ENCODE measurements at places on chromosomes 2 and 18. TPM values are rescaled to one million over a fixed set of nuclear protein-coding genes. Genes with fewer than 3 reads are reported as not detected.

Gene EGR4
- total RNA-seq, result not detected

Gene RNMT
- 23.3 TPM for total RNA-seq

Gene ALPI
- not detected for total RNA-seq

Gene ACVR1C
- 0.07 TPM for total RNA-seq

Gene EPB41L3
- 0.63 TPM for total RNA-seq

Gene DCAF17
- total RNA-seq, result 17.1 TPM

Gene GCFC2
- 16.7 TPM for total RNA-seq

Gene LOXHD1
- total RNA-seq, result not detected

GRCh38 chr2:226411205-226411604, 388.4 kb downstream of the IRS1 start:
- DNase-seq, result no peak

- no peak for DNase-seq
These were observed 322.2 kb upstream of the HS6ST1 start for GRCh38 chr2:128640845-128641360.

DNA sequence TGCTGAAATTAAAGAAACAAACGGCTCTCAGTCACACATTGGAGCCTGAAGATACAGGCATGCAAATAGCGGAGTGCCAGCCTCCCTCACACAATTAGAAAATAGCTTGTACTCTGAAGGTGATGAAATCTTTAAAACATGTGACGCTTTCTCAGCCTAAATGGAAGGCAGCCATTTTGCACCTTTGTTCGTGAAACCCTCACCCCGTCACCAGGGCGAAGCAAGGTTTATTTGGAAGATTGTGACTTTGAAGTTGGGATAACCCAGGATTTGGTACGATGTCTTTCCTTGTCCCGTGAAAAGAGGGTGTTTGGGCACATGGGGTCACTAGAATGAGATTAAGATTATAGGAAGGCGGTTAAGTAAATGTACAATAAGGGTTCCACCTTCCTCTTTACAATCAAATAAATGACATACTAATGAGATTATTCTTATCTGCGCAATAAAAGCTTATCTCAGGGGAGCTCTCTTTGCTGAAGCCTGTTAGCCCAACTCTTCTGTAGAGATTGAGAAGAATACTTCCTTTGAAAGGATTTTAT, 4.2 kb downstream of the SH3BP4 start:
- no peak for DNase-seq

- DNase-seq, result peak; percentile 37
These were observed 28.6 kb downstream of the TGFA start for GRCh38 chr2:70525032-70525431.

- DNase-seq, result no peak
These were observed 42.3 kb upstream of the STAT1 start for GRCh38 chr2:191056228-191056627.

DNA sequence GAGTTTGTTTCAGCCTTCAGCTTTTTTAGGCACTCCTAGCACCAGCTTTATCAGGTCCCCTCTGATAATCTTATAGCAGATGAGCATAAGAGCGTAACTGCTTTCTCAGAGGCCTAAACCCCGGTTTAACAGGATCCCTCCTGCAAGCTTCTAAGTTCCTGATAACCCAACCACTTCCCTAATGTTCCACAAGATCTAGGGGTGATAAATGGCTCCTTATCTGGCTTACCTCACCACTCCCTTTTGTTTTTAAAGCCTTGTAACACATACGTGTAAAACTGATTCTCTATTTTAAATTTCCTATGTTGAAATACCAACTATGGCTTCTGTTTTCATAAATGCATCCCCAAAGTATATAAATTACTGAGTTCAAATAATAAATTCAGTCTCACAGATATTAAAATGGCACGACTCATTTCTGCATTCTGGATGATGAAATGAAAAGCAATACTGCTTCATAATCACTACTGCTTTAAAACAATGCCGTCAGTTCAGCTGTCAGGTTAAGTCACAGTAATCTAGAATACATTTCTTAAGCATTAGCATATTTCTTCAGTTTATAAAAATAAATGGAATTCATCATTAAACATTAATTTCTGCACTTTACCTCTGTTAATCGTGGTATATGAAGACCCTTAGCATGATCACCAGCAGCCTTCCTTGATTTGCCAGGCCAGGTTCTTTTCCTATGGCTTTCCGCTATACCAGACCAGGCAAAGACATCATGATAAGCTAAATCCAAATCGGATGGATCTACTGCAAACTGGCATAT, 126.3 kb downstream of the C2orf74 start:
- DNase-seq, result no peak

GRCh38 chr2:31071741-31072140, 66.5 kb downstream of the GALNT14 start:
- DNase-seq, result no peak

- no peak for DNase-seq
These were observed 50.6 kb downstream of the RAPH1 start for GRCh38 chr2:203484266-203485112.

DNA sequence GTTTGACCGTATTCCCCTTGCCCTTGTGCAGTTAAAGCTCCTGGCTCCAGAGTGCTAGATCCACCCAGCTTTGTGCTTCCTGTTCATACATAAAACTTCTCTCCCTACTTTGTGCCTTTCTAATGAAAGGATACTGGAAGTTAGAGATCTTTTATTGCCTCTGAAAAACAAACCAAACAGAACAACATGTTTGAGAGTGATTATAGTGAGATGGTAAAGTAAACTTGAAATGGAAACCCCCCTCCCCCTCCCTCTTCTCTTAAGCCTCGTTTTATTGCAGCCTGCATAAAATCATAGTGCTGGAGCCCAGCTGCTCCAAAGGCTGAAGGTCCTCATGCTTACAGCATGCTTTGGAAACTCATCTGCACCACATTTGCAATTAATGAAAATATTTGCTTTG, 125.1 kb downstream of the TANC1 start:
- no peak for DNase-seq

DNA sequence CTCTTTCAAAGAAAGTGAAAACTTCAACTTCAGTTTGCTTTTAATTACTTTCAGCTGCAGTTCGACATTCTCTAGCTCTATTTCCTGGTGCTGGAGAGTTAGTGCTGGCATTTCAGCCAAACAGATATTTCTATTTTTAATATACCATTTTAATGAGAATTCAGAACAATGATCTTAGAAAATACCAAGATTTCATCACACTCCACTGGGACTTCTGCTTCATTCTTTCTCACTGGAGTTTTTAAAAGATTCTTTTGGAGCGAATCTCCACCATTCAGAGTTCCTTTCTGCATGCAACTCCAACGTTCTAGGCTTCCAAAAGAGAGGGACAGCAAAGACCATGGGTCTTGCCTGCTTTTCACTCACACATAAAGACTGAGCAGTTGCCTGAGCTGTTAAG, 94.2 kb downstream of the CABLES1 start:
- no peak for DNase-seq

- DNase-seq, result no peak
These were observed 24.6 kb downstream of the FECH start for GRCh38 chr18:57561728-57562423.

DNA sequence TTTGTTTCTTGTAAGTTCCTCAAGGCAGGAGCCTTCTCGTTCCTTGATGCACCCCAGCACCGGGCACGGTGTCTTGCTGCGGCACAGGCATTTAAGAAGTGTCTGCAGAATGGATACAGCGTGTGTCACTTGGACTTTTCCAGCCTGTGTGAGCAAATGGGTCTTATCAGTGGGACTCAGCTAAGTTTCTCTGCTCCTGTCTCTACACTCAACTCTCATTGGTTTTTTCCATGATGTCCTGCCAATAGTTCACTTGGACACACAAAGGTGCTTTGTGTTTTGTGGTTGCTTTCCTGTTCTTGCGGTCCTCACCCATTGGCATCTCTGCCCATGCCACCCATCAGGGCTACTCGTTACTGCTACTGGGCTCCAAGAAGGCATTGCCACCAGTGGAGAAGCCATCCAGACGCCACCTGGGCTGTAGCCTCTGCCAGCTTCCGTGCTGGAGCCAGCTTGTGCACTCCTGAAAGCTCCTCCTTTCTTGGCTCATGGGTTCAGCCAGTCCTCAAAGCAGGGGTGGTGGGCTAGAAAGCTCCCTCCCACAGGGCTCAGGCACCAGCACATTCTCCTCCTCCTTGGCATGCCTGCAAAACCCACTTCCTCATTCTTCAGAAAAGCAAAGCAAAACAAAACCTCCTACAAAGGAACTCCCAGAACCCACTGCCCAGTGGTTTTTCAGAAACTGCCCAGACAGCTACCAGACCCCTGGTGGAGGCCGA, 41.4 kb downstream of the IL1R2 start:
- DNase-seq, result no peak

DNA sequence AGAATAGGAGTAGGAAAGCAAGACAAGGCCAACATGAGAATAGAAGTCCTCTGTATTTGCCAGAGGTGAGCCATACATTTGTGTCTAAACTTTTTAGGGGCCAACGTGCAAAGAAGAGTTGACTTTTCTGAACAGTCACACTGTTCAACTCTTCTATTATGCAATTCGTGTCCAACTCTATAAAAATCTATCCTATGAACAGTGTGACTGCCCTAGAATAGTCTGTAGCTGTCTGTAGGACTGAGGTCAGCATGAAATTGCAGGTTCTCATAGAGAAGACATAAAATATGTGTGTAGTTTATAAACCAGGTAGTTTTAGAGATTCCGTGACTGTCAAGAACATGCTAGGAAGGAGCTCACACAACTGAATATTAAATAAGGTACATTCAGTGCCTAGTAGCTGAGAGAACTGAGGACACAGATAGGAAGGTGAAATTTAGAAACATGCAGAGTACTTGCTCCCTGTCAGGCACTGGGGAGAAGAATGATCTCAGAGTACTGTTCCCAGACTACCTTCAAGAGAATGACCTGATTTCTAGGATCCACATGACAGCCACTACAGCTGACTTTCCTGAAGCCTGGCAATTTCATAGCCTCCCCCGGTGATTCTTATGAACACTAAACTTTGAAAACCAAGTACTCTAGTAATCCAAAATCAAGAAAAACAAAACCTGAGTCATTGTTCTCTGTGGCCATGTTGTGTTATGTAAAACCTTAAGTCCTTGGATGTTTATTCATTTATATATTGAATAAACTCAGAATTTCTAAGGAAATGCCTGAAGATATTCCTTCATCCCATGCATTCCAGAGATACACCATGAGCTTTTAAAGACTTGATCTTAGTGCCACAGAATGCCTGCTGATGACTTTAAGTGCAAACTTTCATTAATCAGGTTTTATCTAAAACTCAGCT, 201.5 kb upstream of the BOD1L2 start:
- no peak for DNase-seq

- no peak for DNase-seq
These were observed 130.2 kb upstream of the NXPH2 start for GRCh38 chr2:138910427-138910826.

DNA sequence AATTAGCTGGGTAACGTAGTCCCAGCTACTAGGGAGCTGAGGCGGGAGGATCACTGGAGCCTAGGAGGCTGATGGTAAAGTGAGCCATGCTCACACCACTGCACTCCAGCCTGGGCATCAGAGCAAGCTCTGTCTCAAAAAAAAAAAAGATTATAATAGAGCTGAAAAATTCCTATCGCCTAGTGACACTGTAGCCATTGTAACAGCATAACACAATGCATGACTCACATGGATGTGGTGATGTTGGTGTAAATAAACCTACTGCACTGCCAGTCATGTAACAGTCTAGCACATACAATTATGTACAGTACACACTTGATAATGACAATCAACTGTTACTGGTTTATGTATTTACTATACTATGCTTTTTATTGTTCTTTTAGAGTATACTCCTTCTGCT, 39.6 kb downstream of the MGAT4A start:
- DNase-seq, result peak; percentile 12

- no peak for DNase-seq
These were observed 67.5 kb upstream of the BZW1 start for GRCh38 chr2:200744201-200744602.

DNA sequence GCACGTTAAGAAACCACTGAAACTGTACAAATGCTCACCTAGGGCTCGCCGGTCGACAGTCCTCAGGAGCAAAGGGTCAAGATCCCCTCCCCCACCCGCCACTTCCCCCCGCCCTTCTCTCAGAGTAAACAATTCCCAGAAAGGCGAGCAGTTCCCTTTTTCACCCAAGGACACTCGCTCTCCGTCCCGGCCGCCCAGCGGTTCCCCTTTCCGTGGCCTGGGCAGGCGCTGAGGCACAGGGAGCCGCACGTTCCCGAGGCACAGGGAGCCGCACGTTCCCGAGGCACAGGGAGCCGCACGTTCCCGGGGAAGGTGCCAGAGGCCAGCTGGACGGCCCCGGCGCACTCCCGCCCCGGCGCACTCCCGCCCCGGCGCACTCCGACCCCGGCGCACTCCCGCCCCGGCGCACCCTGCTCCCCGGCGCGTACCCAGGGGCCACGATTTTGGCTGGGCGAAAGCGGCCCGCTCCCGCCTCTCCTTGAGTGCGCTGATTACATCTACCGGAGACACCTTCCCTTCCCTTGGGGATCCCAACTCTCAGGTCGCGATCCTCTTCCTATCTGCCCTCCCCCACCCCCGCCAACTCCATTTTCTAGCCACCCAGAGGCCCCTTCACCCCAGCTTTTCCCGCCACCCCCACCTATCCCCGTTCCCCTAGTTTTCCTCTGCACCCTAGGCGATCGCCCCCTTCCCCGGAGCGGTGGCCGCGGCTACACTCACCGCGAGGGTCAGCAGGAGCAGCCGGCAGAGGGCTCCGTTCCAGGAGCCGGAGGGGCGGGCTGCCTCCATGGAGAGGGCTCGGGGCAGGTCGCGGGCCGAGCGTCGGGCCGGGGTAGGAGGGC, 817 bp downstream of the DSC2 start:
- peak; percentile 31 for DNase-seq

DNA sequence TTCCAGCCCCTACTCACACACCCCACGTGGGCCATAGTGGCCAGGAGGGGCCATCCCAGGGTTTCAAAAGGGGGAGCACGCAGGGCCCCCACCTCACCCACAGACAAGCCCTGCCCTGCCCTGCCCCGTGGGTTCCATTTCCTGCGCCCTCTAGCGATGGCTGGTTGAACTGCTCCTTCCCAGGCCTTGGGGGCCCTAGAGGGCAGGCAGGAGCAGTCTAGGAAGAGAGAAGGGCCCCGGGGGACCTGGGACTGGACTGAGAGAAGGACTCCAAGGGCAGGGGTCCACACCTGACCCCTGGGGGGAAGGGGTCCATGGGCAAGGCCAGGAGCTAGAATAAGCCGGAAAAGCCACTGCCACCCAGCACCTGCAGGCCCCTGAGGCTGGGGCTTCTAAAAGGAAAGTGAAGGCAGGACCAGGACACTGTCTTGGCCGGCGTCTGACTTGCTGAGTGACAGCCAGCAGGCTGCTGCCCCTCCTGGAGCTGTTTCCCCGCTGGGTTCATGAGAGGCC, 10.1 kb downstream of the CYP26B1 start:
- no peak for DNase-seq

GRCh38 chr2:128524183-128524582, 205.5 kb upstream of the HS6ST1 start:
- no peak for DNase-seq
